Midbrain (tissue), 1 donor: ENCODE measurements at places on chromosomes 6 and 20.

DNA sequence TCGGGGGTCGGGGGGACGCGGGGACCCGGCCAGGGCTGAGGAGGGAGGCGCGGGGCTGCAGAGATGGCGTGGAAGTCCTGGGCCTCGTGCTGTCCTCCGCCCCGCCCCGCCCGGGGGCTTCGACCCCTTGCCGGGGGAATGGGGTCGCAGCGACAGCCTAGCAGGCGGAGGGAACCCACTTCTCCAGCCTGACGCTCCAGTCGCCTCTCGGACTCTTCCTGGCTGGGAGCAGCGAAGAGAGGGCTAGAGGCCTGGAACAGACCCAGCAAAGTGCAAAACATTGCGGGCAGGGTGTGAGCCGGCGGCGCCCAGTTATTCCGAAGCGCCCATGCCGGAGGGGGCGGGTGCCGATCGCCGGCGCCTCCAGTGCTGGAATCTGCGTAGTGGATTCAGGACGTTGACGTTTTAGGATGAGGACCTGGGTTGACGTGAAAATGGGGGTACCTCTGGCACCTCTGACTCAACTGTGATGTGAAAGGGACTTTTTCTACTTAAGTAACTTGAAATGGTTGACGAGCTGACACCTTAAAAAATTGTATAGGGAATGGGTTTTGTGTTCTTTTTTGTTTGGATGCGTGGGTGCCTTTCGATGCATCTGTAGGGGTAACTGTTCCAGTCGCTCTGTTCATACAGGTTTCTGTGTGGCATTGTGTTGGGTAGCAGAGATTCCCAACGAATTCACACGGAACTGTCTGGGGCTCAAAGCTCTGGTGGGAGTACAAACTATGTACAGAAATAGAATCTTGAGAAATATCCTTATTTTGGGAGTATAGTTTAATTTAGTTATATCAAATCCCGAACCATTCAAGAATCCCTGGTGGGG is 1.4 kb downstream of the SLC35F1 start:
- no peak for DNase-seq

DNA sequence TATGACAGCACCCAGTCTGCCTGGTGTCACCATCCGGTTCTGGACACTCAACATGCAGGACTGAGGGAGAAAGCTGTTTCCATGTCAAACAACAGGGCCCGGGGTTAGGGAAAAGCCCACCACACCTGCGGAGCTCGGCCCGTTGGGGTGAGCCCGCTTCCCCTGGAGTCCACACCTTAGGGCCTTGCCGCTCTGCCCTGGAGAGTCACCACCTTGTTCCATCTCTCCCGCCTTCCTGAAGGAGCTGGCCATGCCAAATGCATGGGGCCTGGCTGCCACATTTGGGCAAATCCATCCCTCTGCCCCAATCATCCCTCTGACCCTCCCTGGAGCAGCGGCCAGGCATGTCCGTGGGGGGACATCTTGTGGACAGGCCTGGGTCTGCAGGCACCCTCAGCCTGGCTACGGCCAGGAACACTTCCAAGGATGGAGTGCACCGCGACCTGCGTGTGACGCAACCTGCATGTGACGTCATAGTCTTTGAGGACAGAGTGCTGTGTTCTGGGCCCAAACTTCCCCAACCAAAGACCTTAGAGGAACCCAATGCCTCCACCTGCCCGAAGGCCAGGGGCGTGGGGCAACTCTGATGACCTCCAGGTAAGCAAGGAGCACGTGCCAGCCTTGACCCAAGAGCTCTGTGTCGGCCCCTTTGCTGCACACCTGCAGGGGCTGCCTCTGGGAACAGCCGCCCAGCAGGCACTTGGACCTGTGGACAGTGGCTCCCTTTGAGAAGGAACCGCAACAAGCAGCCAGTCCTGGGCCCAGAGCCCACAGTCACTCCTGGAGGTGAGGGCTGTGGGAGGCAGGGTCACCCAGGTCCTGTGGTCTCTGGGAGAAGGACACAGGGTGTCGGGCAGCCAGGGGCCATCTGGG is 1.7 kb downstream of the CABLES2 start:
- DNase-seq, result peak; percentile 15

GRCh38 chr6:157668009-157668401 is 155.0 kb upstream of the SNX9 start:
- no peak for DNase-seq

DNA sequence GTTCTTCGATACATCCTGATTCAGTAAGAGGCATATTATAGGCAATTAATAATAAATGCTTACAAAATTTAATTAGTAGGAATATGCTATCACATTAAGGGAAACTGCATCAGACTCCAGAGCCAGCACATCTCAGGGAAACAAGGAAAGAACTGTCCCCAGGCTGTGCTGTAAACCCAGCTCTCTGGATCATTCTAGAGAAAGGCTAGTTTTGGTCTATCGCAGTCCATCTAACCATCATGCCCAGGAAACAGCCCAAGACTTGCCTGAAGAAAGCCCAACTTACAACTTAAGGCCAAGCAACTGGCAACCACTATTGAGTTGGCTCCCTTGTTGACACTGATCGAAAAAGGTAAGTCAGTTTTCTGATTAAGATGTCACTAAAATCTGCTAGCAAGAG is 11.3 kb downstream of the MAP3K5 start:
- no peak for DNase-seq

GRCh38 chr6:48619771-48620170 is 508.8 kb upstream of the PTCHD4 start:
- DNase-seq, result no peak
